CD4-positive, alpha-beta T cell treated with Interleukin-2 at 100 ng/mL for 4 hours (primary cell): ENCODE measurements at places on chromosomes 7 and 10.

DNA sequence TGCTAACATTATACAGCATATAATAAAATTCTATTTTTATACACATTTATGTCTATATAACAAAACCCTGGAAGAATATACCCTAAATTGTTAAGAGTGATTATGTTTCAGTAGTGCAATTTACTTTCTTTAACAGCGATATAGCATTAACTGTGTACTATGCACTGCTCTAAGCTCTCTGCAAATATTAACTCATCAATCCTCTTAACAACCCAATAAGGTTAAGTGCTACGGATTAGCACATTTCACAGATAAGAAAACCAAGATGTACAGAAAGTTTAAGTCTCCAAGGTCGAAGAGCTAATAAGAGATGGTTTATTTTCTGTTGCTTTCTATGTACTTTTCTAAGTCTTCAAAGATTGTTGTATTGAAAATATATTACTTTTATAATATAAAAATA, 95.8 kb downstream of the SEMA3C start:
- no peak for DNase-seq

DNA sequence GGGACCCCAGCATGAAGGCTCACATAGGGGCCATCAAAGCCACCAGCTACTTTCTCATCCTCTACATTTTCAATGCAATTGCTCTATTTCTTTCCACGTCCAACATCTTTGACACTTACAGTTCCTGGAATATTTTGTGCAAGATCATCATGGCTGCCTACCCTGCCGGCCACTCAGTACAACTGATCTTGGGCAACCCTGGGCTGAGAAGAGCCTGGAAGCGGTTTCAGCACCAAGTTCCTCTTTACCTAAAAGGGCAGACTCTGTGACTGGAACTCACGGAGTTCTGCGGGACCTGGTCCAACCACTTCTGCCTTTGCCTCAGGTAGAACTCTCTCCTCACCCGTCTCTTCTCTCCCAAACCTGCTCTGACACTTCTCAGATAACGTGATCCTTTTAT, 945 bp downstream of the TAS2R40 start:
- DNase-seq: no peak

GRCh38 chr7:97513326-97513725, 218.6 kb upstream of the TAC1 start:
- DNase-seq: no peak

GRCh38 chr7:8418629-8419245, 14.7 kb upstream of the NXPH1 start:
- DNase-seq: peak; percentile 59

DNA sequence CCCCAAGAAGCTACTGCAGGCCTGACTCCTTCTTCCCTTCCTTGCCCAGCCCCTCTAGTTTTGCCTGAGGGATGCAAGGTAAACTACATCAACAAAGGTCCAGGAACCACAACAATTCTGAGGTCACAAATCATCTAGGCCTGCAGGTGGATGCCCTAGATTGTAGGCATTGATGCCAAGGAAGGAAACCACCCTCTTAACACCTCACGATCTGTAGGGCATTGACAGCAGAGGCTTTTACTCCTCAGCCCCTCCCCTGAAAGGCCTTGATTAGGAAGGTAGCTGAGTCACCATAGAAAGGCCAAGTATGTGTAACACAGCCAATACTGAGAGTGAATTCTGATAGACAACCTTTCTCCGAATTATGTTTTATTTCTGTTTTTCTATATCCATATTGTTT, 46.7 kb upstream of the FAM3C start:
- DNase-seq: peak; percentile 66

DNA sequence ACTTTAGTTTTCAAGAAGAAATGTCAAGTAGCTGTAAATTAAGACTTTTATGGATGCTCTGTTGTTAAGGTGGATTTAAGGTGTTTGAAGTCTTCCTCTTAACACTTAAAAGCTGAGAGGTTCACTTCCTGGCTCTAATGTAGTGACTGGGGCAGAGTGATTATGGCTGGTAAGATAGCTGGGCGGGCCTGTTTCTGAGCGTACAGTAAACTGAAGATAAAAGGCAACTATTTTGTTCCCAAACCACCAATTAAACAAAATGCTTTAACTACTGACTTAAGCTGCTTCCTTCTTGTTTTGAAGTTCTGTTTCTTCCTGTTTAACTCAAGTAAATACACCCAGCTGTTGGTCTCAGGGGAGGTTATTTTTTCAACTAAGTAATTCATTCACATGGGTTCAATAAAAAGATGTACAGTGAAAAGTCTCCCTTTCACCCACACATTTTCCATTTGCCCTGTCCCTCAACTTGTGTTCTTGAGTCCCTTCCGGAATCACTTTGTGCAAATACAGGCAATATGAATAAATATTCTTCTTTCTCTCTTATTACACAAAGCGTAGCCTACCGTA, 19.3 kb downstream of the VWA2 start:
- DNase-seq: no peak

GRCh38 chr10:13068071-13068470, 31.9 kb upstream of the OPTN start:
- no peak for DNase-seq

DNA sequence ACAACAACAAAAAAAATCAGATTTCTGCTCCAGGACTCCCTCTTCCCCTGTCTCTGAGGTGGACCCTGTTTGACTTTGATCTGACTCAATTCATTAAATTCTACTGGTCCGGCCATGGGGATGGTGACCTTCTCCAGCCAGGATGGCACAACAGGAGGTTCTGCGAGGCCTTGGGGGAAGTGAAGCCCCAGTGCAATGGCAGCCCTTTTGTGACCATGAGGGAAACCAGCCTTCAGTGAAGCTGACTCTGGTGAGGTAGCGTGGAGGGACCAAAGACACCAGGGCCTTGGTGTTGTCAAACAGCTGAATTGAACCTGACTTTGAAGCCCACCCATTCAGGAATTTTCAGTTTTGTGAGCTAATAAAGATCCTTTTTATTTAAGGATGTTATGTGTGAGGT, 44.5 kb downstream of the NPTX2 start:
- no peak for DNase-seq

- DNase-seq: no peak
These were observed 307.8 kb downstream of the PRPF18 start for GRCh38 chr10:13894412-13895093.

DNA sequence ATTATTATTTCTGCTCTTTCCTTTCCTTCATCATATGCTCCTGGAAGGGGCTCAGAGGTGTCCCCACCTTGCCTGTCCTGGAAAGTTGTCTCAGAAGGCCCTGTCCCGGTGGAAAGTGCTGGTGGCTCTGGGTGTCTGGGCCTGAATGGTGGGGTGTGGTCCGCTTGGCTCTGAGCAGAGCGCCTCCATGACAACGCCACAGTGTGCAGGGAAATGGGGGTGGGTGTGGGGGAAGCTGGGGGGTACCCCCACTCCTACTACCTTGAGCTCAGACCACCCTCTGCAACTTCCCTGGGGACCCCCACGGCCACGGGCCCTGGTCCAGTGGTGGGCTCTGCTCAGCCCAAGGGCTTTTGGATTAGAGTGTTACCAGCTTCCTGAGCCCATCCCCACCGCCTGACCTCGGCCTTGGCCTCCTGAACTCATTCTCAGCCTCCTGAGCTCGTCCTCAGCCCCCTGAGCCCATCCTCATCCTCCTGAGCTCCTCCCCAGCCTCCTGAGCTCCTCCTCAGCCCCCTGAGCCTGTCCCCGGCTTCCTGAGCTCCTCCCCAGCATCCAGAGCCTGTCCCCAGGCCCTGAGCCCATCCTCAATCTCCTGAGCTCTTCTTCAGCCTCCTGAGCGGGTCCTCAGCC, 106.4 kb upstream of the FAM20C start:
- DNase-seq: no peak

GRCh38 chr7:71521506-71521905, 389.6 kb downstream of the GALNT17 start:
- no peak for DNase-seq

GRCh38 chr10:29181936-29182335, 106.9 kb upstream of the LYZL1 start:
- no peak for DNase-seq

DNA sequence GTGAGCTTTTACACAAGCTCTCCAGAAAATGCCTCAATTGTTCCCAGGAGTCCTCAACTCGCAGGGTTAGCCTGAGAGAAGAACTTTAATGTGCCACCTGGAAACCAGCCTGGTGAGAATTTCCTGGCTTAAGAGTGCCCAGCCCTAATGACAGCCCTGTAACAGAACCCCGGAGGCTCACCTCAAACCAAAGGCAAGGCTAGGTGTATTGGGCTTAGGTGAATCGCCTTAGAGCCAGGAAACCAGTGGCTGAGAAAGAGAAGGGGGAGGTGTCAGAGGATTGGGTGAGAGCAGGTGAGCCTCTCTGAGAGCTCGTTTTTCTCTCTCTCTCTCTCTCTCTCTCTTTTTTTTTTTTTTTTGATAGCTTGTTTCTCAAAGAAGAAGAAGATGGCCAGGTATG, 7.3 kb downstream of the OCM2 start:
- DNase-seq: no peak

DNA sequence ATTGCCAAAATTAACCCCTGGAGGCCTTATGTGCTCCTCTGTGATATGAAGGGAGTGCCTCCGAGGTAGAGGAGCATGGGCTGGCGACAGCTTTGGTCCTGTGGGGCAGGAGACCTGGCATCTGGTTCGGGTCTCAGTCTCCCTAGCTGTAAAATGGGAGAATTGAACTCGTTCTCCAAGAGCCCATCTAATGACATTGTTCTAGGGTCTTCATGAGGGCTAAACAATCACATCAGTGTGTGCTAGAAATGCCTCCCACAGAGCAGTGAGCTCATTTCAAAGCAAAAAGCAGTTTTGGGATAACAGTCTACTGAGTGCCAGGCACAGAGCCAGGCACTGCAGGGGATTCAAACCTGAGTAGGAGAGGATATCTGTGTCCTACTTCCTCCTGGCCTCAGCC, 248.0 kb downstream of the RPS24 start:
- no peak for DNase-seq

GRCh38 chr10:34377833-34378232, 437.3 kb downstream of the PARD3 start:
- DNase-seq: no peak

GRCh38 chr10:75650648-75651047, 219.2 kb downstream of the LRMDA start:
- DNase-seq: no peak

GRCh38 chr7:27946351-27946750, 206.4 kb downstream of the TAX1BP1 start:
- DNase-seq: no peak

GRCh38 chr10:72008096-72008981, 44.1 kb downstream of the CHST3 start:
- no peak for DNase-seq

- no peak for DNase-seq
These were observed 9.4 kb downstream of the TAS2R41 start for GRCh38 chr7:143487061-143487460.

- DNase-seq: no peak
These were observed 103.4 kb downstream of the TRIL start for GRCh38 chr7:28854750-28855074.

GRCh38 chr10:70432101-70432500, 9.4 kb downstream of the NODAL start:
- DNase-seq: no peak

DNA sequence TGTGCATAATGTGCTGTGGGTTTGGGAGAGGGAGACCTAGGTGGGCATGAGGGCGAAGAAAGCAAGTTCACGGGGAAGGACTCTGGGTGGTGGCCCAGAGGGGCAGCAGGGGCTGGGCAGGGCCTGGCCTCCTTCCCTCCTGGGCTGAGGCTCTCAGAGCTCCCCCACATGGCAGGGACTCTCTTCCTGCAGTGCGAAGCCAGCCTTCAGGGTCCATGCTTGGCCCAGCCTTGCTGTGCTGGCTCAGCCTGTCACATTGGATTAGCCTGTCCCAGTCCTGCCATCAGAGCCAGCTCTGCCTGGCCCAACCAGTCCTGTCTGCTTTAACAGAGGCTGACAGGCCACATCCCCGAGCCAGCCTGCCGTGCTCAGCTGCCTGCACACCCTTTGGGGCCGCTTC, 20.4 kb upstream of the ZNF488 start:
- DNase-seq: no peak

- DNase-seq: no peak
These were observed 326.0 kb upstream of the NPSR1 start for GRCh38 chr7:34332006-34332405.

DNA sequence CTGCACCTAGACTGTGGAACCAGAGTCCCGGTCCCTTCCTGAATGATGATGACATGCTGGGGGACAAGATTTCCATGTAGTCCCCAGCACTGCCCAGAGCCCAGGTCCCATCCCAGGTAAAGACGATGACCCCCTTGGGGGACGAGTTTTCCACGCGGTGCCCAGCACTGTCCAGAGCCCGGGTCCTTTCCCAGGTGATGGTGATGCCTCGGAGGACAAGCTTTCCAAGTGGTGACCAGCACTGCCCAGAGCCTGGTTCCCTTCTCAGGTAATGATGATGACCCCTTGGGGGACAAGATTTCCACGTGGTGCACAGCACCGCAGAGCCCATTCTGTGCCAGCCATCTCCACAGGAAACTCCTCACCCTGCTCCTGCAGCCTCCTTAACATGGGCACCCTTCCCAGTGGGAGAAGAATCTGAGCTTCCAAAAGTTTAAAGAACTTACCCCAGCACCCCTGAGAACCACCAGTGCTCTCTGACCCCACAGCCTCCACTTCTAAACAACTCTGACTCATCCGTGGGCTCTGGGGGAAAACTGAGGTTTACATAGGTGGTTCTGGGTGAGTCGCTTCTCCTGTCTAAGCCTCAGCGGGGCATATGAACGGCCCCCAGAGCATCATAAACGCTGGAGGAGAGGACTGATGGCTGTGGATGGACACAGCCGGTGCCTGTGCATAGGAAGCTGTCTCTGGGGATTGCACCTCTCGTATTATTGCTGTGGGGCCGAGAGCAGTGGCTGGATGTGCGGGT, 233.2 kb downstream of the TCERG1L start:
- no peak for DNase-seq

DNA sequence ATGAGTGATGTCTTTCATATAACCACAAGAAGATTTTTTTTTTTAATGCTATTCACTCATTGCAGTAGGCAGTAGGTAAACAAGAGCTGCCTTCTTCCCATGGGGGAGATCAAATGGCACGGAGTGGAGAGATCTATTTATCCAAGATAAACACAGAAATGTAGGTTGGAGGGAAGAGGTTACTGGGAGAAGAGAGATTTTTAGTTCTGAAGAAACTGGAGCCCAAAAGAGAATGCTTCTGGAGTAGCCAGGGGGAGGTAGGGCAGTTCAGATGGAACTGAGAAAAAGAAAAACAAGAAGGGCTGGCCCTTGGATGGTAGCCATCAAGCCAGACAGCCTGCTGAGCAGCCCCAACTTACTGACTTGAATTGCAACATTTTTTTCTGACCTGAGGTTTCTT, 270.1 kb upstream of the TPK1 start:
- no peak for DNase-seq

- no peak for DNase-seq
These were observed 74.0 kb upstream of the SAMD8 start for GRCh38 chr10:75037171-75038153.

GRCh38 chr10:122013311-122013780, 24.4 kb downstream of the TACC2 start:
- DNase-seq: no peak
